ENCODE measurements at places on chromosomes 13 and 19.

DNA sequence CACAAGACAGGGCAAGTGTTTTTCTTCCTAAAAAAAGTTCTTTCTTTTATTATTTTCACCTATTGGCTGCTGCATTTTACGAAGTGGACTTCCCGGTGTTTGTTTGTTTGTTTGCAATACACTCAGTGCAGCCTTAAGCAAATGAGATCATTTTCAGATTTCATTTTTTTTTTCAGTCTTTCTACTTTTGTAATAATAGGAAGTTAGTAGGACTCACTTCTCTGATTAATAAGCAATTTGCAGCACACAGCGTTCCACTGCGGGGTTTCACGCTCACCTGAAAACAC lies 128.3 kb downstream of the STK24 start:
- no peak for DNase-seq

- DNase-seq: no peak
Observed at GRCh38 chr13:101450749-101451130, 1.7 kb upstream of the ITGBL1 start.

DNA sequence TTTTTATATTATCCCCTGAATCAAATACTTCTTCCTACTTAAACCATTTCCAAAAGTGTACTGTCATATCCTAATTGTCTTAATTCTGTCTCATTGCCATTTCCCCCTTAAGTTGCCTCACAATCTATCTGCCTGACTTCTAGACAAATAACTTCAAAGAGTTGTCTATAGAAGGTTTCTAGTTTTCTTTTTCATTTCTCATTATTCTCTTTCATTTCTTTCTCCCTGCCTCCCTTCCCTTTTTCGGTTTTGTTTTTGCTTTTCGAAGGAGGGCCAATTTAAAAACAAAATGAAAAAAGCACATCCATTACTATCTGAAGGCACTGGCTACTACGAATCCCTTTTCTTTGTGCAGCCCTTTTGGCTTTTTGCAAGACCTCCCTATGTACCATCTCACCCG lies 367.2 kb downstream of the DNAJC15 start:
- DNase-seq: no peak

- DNase-seq: no peak
Observed at GRCh38 chr13:97627566-97627965, 193.6 kb downstream of the RAP2A start.

- no peak for DNase-seq
Observed at GRCh38 chr13:34034411-34034810, 216.5 kb downstream of the RFC3 start.

DNA sequence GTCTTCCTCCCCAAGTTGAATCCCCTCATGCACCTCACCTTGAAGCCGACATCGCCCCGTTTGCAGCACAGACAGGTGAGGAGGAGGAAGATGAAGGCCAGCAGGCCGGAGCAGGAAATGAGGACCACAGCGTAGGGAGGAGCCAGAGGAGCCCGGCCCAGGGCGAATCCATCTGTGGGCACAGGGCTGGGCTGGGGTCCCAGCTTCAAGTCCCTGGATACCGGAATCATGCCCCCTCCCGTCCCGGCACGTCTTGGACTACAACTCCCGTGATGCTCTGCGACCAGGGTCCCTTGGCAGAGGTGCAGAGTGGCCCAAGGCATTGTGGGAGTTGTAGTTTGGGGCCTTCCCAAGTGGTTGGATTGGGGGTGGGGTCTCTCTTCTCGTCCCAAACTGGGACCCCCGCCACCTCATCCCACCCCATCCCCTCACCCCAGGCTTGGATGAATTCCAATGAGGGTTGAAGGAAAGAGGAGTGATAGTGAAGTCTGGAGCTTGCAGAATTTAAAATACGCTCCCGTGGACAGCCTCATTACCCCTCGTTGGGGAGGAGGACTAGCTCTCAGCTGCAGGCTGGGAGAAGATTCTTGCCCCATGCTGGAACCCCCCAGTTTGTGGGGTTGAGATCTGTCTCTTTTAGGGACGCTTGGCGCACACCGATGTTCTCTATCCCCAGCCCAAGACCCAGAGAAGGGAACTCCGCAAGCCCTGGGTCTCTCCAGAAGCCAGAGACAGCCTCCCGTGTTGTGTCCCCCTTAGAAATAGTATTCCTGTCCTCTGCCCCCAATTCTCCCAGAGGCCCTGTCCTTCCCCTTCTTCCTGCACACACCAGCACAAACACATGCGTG lies 990 bp downstream of the LMTK3 start:
- DNase-seq: peak; percentile 58

GRCh38 chr19:43625918-43626579 lies 6.6 kb upstream of the ZNF428 start:
- no peak for DNase-seq

GRCh38 chr13:86881390-86881789 lies 789.8 kb upstream of the SLITRK5 start:
- no peak for DNase-seq

DNA sequence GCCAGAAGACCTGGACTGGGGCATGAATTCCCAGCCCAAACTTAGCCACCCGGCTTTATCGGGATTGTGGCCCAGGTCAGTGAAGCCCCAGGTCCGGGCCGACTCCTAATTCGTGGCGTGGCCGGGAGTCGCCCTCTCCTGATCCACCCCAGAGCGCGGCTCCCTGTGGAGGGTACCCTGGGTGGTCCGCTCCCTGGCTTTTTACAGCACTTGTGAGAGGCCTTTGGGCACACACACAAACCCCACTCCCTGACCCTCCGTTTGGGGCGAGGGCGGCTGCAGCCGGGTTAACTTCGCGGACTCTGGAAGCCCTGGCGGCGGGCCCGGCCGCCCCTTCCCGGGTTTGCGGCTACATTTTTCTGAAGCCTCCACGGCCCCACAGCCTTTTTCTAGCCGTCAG lies 56.4 kb downstream of the ZNF568 start:
- no peak for DNase-seq

DNA sequence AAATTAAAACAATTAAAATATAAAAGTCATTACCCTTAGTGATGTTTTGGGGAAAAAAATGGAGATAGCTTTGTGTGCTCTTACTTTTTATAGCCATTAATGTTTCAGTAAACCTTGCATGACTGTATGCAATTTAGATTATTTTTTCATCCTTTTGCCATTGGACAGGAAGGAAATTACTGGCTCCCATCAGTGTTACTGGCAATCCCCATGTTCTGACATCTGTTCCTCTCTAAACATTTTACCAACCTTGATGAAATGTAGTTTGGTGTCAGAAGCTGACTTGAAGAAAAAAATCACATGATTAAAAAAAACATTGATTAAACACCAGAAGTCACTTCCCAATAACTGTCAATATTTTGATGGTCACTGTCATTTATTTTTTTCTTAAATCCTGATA lies 52.3 kb upstream of the ZNF536 start:
- no peak for DNase-seq

DNA sequence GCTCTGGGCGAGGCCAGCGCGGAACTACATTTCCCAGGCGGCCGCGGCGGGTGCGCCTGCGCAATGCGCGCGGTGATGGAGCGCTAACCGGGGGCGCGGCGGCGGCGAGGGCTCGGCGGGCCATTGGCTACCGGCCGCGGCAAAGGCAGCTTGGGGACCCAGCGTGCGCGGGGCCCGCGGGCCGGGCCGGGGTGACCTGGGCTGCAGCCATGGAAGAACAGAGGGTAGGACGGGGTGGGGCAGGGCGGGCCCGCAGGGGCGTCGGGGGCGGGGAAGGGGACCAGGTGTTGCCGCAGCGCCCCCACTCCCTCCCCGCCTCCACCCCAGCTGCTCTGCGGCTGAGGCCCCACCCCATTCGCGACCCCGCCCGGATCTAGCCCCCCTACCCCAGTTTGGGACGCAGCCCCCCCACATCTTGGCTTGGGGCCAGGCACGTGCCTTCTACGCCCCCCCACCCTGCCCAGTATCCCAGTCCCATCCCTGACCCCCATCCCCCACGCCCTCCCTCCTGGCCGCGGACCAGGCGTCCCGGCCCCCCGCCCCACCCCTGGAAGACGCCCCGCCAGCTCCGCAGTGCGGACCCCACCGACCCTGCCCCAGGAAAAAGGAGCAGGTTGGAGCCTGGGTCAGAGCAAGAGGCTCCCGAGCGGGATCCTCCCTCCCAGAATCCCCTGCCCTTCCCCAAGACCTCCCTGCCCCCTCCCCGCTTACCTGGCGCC lies at the start of gene FSD1:
Gene FSD1 (plus strand): TSS at position 61 of the 719 bp plus-strand sequence. CDS start 149 bp downstream, at position 210.
- DNase-seq: no peak

- DNase-seq: no peak
Observed at GRCh38 chr19:55832676-55833075, 877 bp upstream of the NLRP11 start.

- DNase-seq: no peak
Observed at GRCh38 chr19:38848299-38849146, 1.3 kb downstream of the HNRNPL start.

DNA sequence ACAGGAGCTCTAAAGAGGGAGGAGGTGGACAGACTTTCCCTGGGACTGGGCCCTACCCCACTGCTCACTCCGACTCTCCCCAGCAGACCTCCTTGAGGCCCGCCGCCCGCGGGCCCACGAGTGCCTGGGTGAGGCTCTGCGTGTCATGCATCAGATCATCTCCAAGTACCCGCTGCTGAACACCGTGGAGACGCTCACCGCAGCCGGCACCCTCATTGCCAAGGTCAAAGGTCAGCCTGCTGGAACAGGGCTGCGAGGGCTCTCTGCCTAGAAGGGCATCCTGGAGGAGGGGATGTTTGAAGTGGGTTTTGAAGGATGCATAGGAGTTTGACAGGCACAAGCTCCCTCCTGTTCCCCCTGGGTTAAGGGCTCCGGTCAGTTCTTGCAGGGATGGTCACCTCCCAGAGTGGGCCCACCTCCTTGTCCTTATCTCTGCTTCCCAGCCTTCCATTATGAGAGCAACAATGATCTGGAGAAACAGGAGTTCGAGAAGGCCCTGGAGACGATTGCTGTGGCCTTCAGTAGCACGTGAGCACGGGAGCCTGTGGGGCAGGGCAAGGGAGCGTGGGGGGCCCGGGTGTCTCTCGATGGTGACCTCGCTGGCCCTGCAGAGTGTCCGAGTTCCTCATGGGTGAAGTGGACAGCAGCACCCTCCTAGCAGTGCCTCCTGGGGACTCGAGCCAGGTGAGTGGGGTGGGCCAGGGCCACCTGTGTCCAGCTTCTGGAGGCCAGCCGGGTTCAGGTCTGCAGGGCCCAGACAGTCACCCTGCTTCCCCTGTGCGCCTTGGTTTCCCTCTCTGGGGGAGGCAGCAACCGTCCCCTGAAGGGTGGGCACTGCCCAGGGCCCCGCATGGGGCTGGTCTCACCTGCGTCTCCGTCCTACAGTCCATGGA lies 6.3 kb downstream of the ARHGAP45 start:
- no peak for DNase-seq

- no peak for DNase-seq
Observed at GRCh38 chr13:82766732-82767321, 1115.4 kb downstream of the SLITRK1 start.

- no peak for DNase-seq
Observed at GRCh38 chr19:49347835-49348234, 12.6 kb downstream of the CD37 start.

DNA sequence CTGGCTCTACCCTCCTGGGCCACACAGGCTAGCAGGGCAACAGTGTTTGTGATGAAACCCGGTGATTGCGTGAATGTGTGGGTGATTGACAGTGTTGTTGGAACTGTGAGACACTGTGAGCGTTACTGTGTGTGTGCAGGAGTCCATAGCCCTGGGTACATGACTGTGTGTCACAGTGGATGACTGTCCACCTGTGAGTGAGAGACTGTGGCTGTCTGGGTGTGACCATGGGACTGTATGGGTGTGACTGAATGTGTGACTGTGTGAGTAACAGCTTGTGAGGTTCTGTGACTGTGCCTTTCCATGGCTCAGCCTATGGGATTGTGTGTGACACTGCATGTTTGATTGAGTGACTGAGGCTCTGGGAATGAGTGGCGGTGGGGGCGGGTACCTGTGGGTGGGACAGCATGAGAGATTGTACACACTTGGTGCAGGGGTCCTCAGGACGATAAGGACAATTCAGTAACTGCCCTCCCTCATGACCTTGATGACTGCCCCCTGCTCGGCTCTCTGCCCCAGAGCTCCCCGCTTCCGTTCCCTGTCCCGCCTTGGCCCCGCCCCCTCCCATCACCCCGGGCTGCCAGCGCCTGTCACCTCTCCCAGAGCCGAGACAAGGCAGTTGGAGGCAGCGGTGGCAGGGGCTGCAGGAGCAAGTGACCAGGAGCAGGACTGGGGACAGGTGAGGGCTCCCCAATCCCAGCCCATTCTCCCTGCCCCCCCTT lies at the start of gene GIPR:
Gene GIPR (plus strand): TSS at position 602 of the 722 bp plus-strand sequence. CDS start 1,300 bp downstream, outside the sequence.
- no peak for DNase-seq

DNA sequence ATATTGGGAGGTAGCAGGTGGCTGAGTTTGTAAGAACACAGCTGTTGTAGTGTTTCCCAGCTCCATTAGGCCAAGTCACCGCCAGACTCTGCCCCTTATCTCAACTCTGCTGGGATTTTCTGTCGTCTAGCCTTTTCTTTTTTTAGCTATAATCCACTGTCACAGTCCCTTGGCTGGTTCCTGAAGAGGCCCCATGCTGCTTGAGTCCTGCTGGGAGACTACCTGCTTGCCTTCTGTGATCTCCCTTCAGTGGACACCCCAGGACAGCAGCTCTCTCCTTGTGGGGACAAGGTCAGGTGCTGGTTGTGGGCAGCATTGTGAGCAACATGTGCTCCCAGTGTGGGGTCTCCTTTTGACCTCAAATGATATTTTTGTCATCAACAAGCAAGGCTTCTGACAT lies 195.0 kb upstream of the ATXN8OS start:
- no peak for DNase-seq

GRCh38 chr19:48608798-48609263 lies 2.3 kb downstream of the SPACA4 start:
- DNase-seq: peak; percentile 20

- no peak for DNase-seq
Observed at GRCh38 chr19:54430306-54431254, 15.3 kb downstream of the TTYH1 start.

- DNase-seq: no peak
Observed at GRCh38 chr13:102277286-102277685, 124.6 kb downstream of the FGF14 start.

DNA sequence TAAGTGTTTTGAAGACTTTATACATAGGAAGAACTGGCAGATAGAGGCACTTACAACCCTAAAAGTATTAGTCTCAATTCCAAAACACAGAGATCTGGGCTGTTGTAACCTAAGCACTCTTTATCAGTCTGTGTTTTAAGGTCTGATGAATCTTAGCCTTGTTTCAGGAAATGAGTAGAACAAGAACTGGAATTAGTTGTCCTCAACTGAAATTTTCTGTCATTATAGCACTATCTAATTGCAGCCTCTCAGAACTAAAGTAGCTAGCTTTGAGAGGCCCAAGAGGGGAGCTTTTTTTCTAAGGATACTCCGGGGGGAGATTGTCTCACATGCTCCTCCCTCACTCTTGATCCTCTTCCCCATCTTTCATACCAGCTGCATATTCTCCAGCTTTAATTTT lies 13.1 kb downstream of the HNRNPM start:
- no peak for DNase-seq

Data from amygdala (tissue), 56 donors.